AG04449 (cell line): ENCODE measurements at places on chromosomes 5 and 9.

- no peak for DNase-seq
These were observed 51.9 kb downstream of the ERBIN start for GRCh38 chr5:65978251-65978650.

GRCh38 chr5:143448518-143448917 lies 45.0 kb upstream of the NR3C1 start:
- DNase-seq: no peak

- DNase-seq: no peak
These were observed 292.5 kb downstream of the PARP8 start for GRCh38 chr5:50958852-50959457.

DNA sequence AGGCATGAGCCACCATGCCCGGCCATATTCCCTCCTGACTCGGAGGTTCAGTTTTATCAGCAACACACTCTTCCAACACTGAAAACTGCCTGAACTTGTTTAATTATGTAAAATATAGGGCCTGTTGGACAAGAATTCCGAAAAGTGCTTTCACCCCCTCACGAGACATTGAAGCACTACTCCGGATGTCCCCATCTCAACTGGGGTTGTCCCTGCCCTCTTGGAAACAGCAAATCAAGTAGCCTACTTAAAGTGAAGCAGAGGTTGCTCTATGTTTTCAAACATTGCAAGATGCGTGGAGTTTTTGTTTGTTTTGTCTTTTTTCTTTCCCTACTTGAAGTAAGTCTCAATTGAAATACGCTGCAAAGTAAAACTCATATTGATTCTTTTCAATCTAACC lies 7.6 kb downstream of the PTGER4 start:
- DNase-seq: no peak

DNA sequence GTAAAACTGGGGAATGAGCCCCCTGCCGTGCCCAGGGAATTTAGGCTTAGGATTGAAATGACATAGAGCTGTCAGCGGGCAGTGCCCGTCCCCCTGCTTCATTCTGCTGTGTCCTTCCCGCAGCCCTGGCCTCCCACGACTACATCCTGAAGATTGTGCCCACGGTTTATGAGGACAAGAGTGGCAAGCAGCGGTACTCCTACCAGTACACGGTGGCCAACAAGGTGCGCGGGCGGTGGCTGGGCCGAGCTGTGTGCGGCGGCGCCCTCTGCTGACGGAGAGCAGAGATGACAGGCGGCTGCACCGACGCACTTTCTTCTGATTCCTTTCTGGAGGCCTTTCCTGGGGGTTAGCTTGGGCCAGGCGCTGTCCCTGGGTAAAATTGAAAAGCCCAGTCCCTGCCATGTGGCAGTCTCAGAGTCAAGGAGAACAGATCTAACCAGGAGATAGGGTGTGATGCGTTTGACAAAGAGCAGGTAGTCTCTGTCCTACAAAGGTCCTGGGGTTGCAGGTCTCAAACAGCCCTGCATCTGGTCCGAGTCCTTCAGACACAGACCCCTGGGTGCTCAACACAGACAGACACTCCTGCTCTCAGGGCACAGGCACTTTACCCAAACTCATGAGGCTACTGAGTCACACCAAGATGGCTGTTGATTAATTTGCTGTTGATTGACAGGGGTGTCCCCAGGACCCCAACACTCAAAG lies 26.8 kb upstream of the RPL26L1 start:
- no peak for DNase-seq

DNA sequence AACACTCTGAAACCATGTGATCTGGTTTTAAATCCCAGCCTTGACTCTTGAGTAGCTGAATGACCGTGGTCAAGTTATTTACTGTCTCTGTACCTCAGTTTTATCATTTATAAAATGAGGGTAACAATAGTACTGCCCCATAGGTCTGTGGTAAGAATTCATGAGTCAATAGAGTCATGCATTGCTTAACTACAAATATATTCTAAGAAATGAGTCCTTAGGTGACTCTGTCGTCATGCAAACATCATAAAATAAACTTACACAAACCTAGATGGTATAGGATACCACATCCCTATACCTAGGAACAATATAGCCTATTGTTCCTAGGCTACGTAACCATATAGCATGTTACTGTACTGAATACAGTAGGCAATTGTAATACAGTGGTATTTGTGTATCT lies 20.3 kb upstream of the ABCA1 start:
- no peak for DNase-seq

GRCh38 chr5:175444060-175444904 lies at the start of gene DRD1:
DRD1 (minus strand) TSS chr5:175444182; CDS start chr5:175443099, 1,083 bp downstream.
- DNase-seq: no peak

GRCh38 chr5:78527054-78527859 lies 121.3 kb downstream of the LHFPL2 start:
- no peak for DNase-seq

DNA sequence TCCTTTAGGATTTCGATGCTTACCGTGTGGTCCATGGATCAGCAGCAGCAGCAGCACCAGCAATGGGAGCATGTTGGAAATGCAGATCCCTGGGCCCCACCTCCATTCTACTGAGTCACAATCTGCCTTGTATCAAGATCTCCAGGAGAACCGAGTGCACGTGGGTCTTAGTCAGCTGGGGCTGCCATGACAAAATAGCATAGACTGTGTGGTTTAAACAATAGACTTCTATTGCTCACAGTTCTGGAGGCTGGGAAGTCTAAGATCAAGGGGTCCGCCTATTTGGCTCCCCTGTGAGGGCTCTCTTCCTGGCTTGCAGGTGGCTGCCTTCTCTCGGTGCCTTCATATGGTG lies 1.3 kb upstream of the PROP1 start:
- no peak for DNase-seq

DNA sequence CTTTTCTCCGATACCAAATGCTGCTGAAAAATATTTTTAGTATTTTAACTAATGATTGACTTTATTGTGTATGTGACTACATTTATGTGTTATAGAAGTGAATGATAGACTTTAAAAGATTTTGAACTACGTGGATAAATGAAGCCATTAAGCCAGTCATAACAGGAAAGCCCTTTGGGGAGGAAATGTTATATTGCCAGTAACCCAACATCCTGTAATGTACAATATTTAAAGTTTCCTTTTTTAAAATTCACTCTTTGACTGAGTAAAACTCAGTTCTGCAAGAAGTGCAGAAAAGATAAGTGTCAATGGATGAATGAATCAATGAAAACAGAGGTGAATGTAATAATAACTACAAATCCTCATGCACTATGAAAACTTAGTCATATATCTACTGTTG lies 102.6 kb upstream of the TLE4 start:
- DNase-seq: no peak

GRCh38 chr5:73859696-73860095 lies 233.7 kb downstream of the ARHGEF28 start:
- no peak for DNase-seq
